ENCODE measurements at places on chromosomes 13 and 19. TPM values are rescaled to one million over a fixed set of nuclear protein-coding genes. Genes with fewer than 3 reads are reported as not detected.

- DNase-seq, result no peak
These were observed 15.7 kb downstream of the LRRC4B start for GRCh38 chr19:50552540-50552939.

DNA sequence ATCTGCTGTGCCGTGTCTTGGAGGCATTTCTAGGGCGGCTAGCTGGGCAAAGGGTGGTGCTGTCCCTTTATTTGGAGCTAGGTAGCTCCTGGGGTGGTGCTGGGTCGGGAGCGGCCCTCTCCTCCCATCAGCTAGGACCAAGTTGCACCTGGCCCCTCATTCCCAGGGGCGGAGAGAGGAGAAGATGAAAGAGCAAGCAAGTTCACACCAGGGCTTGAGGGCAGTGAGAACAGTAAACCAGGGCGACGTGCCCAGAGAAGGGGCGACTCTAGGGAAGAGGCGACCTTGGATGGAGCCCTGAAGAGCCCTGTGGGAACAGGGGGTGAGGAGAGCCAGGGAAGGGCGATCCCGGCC is 17.0 kb upstream of the KCNN1 start:
- no peak for DNase-seq

GRCh38 chr13:44426461-44426860 is 52.8 kb downstream of the SERP2 start:
- DNase-seq, result no peak

SYT3 gene
- not detected for total RNA-seq

F10 gene
- total RNA-seq, result 14.2 TPM

All from sciatic nerve (tissue), 2 donors.